ENCODE measurements at places on chromosomes 11 and 22.

GRCh38 chr22:23609983-23610781 lies 21.9 kb downstream of the DRICH1 start:
- DNase-seq = no peak

- no peak for DNase-seq
These were observed 4.4 kb downstream of the HPS4 start for GRCh38 chr22:26479043-26479791.

GRCh38 chr11:20005747-20006146 lies 154.5 kb downstream of the DBX1 start:
- no peak for DNase-seq

GRCh38 chr22:44092636-44093220 lies 68.6 kb downstream of the PARVB start:
- no peak for DNase-seq

DNA sequence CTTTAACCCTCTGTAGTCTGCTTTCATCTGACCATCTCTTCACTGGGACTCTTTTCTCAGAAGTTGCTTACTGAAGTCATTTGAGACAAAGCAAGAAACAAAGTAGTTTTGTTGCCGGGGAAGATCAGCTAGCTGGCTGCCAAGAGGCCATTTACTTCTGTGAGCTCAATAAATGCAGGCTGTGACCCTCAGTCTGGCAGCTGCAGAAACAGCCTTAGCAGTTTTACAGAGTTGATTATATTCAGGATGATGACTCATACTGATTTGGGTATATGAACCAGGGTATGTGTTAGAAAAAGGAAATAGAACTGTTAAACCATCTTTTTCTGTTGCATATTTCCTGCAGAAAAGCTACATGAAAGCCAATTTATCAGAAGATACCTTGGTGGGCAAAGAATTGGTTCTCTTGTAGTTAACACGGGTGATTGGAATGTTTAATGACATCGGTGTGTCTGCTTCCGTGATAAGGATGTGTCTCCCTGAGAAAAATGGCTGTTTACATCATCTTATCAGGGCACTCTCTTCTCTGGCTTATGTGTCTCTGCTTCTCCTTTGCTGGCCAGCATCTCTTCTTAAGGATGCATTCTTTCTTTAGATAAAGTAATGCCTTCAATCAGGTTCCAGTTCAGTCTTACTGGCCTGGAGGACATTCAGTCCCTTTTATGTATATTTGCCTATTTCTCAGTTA lies 18.5 kb downstream of the FIBIN start:
- no peak for DNase-seq

- no peak for DNase-seq
These were observed 22.4 kb downstream of the TSPAN18 start for GRCh38 chr11:44749189-44749588.

DNA sequence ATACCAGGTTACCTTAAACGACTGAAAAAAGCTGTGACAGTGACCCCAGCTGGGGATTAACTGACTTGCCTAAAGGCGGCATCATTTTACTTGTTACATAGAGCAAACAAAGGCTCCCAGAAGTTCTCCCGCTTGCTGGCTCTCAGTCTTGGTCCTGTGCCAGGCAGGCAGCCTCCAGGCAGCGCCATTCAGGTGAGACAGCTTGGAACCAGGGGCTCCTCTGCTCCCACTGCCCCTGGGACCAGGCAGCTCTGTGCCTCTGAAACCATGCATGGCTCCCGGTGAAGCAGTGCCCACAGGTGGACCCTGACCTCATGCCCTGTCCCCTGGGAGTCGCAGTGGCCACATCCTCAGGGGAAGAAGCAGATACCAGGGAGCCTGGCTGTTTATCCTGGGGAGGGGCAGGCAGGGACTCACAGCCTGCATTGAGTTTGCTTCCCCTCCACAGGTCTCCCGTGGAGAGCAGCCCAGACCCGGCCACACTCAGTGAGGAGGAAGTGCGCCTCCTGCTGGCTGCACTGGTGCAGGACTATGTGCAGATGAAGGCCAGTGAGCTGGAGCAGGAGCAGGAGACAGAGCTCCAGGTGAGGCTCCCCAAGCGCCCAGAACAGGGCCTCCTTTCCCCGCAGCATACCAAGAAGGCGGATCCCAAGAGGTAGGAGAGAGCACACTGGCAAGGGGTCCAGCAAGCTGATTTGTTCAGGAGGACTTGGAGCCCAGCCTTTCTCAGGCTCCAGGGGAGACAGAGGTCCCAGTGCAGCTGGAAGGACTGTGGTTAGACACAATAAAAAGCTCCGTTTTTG lies 15.6 kb upstream of the CYP2R1 start:
- peak; percentile 86 for DNase-seq

GRCh38 chr11:87292598-87292997 lies 254.9 kb downstream of the TMEM135 start:
- DNase-seq = no peak

- no peak for DNase-seq
These were observed 1.6 kb upstream of the THOC5 start for GRCh38 chr22:29555065-29555644.

- no peak for DNase-seq
These were observed 11.1 kb downstream of the OTOG start for GRCh38 chr11:17558025-17558780.

GRCh38 chr11:114157476-114158050 lies 98.1 kb downstream of the ZBTB16 start:
- no peak for DNase-seq

DNA sequence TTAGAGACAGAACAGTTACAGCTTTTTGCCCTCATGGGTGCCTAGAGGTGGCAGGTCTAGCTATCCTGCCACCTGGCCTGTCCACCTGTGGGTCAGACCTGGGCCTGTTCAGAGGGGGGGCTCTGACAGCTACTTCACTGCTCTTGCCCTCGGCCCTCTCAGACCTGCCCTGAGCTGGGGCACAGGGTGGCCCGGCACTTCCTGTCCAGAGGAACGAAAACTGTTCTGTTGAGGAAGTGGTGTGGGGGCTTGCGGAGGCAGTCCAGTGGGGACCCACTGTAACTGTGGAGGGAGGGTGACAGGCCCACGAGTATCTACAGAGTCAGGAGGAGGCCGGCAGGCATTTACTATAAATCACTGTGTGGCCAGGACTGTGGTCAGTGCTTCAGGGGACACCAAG lies 16.2 kb downstream of the TESMIN start:
- no peak for DNase-seq

DNA sequence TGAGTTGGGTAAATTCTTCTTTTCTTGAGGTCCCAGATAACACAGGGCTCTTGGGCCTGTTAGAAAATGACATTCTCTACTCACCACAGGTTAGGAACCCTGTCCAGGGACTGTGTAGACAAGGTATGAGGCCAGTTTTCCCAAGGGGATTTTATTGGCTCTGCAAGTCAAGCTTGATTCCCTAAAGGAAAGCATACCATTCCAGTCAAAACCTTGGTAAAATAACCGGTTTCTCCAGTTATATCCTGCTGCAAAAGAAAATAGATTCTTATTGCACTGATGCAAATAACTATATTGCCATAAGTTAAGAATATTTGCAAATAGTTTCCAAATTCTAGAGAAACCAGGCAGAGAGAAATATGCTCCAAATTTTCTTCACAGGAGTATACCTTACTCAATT lies 9.6 kb upstream of the FOLR3 start:
- no peak for DNase-seq

DNA sequence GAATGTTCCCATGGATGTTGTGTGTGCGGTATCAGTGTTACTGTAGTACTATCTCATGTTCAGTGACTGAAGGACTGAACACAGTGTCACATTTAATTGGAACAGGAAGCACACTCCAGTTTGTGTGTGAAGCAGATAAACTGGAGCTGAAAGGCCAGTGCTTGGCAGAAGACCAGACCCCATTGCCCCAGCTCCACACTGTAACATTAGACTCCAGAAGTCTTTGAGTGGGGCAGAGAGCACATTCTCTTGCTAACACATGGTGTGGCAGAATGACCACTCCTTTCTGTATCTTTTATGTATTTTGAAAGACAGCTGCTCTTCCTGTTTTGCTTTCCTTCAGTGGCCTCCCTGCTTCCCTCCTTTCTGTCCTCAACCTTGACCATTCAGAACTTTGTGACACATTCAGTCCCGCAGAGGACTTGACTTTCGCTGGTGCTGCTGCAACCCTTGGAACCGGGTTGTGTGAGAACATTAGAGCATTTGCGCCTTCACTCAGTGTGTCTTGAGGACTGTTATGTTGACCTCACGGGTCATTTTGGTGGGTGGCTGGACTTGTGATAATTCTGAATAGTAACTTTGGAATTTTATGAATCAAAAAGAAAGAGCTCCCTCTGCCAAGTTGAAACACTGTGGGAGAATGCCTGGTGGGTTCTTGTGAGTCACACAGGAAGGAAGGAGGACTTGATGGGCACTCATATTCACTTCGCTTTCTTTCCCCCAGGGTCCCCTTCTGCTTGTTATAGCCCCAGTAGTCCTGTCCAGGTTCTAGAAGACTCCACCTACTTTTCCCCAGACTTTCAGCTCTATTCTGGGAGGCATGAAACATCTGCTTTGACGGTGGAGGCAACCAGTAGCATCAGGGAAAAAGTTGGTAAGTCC lies 26.4 kb downstream of the AMOTL1 start:
- DNase-seq = no peak

DNA sequence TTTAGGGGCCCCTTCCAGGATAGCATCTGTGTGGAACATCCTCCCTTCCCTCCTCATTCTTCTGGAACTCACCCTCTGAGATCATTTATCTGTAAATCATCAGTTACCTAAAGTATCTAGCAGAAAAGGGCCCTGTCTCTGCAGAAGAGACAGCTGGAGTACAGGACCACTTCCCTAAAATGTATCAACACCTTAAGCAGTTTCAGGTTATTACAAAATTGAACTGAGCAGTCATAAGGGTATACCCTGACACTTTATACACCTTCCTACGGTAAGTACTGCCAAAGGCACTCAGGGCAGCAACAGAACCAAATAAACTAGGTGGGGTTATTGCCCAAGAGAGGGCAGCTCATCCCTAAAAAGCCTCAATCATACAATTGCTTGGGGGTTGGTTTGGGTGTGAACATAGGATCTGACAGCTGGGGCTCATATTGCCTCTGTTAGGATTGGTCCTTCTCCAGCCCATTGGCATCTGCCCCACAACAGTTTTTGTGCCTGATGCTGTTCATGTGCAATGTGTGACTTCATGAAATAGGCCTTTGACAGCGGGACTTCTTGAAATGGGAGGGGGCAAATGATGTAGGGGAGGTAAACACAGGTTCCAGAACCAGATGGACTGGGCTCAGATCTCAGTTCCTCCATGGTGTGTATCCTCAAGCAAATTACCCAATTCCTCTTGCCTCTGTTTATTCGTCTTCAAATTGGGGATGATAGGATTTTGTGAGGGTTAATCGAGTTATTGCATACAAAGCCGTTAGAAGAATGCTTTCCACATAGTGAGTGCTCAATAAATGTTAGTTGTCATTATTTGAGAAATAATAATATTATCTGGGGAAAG lies 2.9 kb downstream of the POU2AF3 start:
- no peak for DNase-seq

DNA sequence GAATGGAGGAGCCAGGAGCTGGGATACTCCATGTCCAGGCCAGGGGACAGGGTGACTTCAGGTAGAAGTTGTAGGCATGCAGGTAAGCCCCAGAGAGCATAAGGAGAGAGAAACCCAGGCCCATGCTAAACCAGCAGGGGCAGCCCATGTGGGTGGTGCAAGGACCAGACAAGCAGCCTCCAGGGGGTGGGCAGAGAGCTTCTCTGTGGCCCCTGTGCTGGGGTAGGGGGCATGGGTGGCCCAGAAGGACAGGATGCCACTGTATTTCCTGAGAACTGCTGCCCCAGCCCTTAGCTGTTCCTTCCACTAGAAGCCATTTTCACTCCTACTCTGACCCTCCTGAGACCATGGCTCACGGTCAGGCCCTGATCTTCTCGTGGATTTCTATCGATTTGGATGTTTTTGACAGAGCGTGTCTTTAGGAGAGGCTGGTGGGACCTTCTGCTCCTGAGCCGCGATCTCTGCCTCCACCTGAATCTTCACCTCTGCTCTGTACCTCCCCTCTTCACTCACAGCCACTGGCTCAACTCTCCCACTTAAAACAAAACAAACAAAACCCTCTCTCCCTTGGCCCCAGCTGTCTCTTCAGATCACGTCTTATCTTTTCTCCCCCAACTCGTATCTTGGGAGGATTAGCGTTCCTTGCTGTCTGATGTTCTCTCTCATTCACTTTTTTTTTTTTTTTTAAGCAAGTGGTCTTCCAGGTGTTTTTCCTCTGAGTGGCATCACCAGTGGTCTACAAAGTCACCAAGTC lies 112.2 kb downstream of the NECTIN1 start:
- DNase-seq = no peak

DNA sequence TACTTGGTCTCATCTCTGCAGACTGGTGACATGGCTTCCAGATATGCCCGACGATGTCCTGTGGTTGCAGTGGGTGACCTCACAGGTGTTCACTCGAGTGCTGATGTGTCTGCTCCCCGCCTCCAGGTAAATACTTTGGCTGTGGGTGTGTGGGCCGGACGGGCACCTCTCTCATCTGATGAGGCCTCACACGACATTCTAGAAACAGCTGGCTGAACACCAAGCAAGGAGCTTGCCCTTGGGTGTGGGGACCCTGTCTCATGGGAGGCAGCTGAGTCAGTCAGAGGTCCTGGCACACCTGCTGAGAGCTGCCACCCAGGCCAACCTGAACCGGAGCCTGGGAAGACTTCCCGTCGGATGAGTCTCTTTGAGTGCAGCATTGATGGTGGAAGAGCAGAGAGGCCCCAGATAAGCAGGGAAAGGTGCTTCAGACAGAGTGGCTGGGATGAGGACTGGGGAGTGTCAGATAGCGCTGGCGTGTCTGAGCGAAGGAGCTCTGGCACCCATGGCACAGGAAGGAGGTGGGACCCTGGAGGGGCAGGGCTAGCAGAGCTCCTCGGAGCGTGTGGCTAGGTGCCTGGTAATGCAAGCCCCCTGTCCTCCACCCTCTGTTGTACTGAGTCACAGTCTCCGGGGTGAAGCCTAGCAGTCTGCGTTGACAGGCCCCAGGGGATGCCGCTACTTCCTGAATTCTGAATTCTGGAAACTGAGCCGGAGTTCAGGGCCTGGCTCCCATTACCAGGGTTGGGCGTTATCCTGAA lies 10.4 kb upstream of the SAMM50 start:
- no peak for DNase-seq

- DNase-seq = no peak
These were observed 165.4 kb downstream of the AASDHPPT start for GRCh38 chr11:106242718-106243415.

- DNase-seq = no peak
These were observed 668.0 kb downstream of the ETS1 start for GRCh38 chr11:127919206-127920000.

DNA sequence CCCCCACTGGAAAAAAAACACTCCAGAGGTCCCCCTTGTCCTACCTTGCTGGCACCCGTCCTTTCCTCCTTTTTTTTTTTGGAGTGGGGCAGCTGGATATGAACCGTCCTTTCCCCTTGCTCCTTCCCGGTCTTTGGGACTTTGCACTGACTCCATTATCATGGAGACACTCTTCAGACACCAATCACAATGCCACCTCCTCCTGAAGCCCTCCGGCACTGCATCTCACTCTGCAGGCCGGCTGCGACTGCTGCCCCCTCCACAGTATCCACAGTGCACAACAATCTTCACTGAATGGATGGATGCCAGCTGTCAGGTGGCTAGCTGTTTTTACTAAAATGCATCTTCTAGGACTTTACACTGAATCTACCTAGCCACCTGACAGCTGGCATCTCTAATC lies 12.7 kb upstream of the RGL4 start:
- DNase-seq = no peak

- no peak for DNase-seq
These were observed 32.6 kb downstream of the PPFIA1 start for GRCh38 chr11:70303070-70303469.
